ENCODE measurements at places on chromosomes 3 and 15. TPM values are rescaled to one million over a fixed set of nuclear protein-coding genes. Genes with fewer than 3 reads are reported as not detected.

- DNase-seq: peak; percentile 72
Observed at GRCh38 chr15:29097168-29097567, 172.5 kb downstream of the NSMCE3 start.

Gene ACTRT3
- 2.2 TPM for total RNA-seq

- no peak for DNase-seq
Observed at GRCh38 chr15:67381416-67382045, 126.9 kb downstream of the IQCH start.

Gene BRK1
- 125 TPM for total RNA-seq

DNA sequence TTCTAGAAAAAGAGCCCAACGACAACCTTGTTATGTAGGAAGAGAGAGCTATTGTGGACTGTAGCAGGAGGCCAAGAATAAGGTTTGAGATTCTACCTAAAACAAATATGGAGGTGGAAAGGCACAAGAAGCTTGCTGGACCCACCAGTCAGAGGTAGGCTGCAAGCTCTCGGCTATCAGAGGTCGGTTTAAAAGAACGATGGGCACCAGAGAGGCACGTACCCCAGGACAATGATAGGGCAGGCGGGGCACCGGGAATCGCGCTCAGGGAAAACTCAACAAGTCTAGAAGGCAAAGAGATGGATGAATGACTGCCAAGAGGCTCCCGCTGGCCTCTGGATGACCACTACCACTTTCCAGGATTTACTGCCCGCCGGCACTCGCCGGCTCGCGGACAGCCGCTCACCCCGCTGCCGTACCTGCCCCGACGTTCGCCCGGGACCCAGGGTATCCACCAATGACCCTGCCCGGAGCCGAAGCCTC, 1.1 kb downstream of the HDGFL3 start:
- DNase-seq: peak; percentile 78

- no peak for DNase-seq
Observed at GRCh38 chr3:183837894-183838293, 12.5 kb upstream of the MAP6D1 start.

DNA sequence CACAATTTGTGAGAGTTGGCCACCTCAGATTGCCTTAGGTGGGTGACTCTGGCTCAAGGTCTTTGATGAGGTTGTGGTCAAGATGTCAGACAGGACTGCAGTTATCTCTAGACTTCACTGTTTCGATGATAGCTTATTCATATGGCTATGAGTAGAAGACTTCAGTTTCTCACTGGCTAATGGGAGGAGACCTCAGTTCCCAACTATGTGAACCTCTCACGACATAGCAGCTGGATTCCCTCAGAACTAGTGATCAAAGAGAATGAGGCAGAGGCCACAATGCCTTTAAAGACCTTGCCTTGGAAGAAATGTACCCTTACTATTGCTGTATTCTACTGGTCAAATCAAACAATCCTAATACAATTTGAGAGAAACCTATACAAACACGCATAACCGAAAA, 607.5 kb upstream of the ROBO2 start:
- no peak for DNase-seq

Gene KLHL40
- total RNA-seq: not detected

GRCh38 chr15:69478259-69478781, 25.7 kb downstream of the RPLP1 start:
- no peak for DNase-seq

- DNase-seq: no peak
Observed at GRCh38 chr3:194352667-194353246, 1.6 kb upstream of the CPN2 start.

Gene C15orf62
- total RNA-seq: 0.28 TPM

DNA sequence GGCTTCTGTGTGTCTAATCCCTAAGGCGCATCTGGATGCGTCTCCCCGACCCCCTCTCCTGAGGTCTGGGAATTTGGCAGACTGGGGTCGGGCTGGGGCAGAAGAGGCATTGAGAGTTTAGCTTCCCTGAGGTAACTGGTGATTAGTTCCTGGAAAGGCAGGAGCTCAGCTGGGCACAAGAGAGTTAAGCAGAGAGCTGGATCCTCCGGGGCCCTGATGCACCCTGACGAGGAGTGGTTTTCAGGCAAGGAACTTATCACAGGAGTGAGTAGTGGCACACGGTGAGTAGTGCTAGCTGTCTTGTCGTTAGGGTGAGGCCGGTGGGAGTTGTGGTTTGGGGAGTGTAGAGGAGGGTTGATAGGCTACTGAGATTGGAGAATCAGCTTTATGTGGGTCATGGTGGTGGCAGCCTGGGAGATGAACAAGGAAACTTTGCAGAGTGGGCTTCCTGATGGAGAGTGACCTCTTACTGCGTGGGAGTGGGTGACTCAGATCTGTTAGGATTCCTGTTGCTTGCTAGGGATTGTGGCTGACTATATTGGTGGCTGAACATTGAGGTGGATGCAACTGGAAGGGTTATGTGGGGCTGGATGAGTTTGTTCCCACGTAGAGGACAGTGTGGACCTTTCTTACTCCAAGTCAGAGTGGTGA, 897 bp downstream of the RAD54L2 start:
- no peak for DNase-seq

DNA sequence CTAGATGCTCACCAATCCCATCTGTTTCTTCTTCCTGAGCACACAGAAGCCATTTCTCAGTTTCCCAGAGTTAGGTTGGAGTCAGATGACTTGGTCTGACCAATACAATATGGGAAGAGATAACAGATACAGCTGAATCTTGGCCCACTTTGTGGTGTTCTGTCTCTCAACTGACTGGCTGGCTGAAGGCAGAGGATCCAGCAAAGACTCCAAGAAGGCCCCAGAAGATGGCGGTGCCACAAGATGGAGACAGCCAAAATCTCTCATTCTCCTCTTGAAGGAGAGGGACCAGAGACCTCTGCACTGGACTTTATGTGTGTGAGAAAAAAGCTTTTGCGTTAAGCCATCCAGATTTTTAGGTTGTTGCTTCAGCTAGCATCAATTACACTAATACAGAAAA, 8.2 kb upstream of the OXSR1 start:
- no peak for DNase-seq

Gene ELL3
- 2.2 TPM for total RNA-seq

DNA sequence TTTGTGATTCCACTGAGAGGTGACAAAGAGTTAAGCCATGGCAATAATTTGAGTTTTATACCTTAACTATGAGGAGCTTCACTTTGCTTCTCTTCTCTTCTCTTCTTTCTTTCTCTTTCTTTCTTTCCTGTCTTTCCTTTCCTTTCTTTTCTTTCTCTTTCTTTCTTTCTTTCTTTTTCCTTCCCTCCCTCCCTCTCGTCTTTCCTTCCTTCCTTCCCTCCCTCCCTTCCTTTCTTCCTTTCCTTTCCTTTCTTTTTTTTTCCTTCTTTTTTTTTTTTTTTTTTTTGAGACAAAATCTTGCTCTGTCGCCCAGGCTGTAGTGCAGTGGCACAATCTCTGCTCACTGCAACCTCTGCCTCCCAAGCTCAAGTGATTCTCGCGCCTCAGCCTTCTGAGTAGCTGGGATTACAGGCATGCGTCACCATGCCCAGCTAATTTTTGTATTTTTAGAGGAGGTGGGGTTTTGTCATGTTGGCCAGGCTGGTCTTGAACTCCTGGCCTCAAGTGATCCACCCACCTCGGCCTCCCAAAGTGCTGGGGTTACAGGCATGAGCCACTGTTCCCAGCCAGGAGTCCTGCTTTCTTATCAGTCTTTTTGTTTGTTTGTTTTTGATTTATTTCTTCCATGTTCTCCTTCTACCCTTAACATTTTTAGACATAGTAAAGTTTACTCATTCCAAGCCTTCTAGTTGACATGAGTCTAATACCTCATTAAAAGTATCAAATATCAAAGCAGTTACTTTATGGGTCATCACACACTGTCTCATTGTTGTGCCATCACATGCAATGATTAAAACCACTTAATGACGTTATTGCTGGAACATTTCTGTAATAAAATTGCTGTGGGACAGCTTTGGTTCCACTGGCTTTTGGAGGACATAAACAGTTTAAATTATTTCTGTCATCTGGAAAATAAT, 29.9 kb downstream of the SLC49A4 start:
- DNase-seq: no peak

Gene DCLK3
- not detected for total RNA-seq

DNA sequence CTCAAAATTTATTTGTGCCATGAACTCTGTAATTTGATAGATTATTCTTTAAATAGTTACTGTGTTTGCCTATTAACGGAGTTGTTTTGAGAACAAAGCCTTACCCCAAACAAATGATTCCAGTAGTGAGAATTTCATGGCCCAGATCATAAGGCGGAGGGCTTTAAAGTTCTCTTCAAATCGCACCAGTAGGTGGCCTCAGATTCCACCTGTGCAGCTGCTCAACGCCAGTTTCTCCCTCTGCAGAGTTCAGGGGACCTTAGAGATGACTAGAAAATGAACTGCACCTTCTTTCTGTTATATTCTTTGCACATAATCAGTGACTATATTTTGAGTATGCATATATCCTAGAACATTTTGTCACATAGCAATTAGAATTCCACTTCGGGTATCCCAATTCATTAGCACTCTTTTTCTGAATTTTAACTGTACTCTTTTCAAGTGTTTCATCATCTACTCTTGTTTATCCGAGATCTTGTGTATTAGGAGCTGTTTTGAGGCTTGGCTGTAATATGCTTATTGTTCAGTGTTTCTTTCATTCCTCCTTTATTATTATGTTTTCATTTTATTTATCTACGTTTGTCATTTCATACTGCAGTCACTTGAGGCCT, 232.6 kb upstream of the CHRM5 start:
- no peak for DNase-seq

Gene IL12A
- not detected for total RNA-seq

GRCh38 chr3:85571835-85572234, 613.0 kb downstream of the CADM2 start:
- DNase-seq: no peak

Gene PRTG
- total RNA-seq: 1.0 TPM

DNA sequence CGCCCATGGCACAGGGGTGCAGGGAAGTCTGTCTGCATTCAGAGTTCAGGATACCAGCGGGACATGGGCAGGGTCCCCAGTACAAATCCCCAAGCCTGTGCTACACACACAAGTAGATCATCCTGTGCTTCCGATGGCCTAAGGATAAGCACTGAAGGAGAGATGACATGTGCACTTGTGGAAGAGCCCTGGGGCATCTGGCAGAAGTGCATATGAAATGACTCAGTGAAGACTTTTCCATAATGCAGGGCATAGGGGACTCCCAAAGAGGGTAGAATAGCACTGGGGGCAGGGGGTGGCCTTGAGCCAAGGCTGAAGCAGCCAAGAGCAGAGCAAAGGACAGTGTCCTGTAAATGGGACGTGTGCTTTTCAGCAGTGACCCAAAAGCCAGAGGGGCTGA, 22.9 kb downstream of the ADAMTS17 start:
- DNase-seq: no peak

- no peak for DNase-seq
Observed at GRCh38 chr3:23490459-23490858, 287.3 kb downstream of the UBE2E2 start.

DNA sequence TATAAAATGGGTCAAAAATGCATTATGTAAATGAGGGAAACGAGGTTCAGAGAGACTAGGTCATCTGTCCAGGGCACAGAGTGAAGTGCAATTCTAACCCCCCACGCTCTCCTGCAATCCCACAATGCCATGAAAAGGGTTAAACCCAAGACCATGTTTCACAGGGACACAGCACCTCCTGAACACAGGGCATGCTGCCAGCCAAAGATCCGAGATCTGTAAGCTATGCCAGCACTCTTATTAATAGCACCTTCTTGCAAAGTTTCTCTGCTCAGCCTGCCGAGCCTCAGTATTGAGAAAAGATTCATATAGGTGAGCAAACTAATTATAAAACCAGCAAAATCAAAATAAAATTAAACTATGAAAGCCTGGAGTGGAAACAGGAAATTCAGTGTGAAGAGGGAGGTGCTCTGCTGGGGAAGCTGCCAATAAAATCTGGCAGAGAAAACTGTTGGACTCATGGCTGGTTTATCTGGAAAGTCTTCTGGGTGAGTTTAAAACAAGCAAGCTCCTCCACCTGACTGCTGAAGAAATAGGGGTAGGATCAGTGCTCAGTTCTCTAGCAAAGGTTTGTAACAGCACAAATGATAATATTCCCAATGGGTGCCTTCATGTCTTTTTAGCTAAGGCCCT, 50.3 kb downstream of the LRIG1 start:
- DNase-seq: no peak

Gene CNTN4
- total RNA-seq: 66.5 TPM

DNA sequence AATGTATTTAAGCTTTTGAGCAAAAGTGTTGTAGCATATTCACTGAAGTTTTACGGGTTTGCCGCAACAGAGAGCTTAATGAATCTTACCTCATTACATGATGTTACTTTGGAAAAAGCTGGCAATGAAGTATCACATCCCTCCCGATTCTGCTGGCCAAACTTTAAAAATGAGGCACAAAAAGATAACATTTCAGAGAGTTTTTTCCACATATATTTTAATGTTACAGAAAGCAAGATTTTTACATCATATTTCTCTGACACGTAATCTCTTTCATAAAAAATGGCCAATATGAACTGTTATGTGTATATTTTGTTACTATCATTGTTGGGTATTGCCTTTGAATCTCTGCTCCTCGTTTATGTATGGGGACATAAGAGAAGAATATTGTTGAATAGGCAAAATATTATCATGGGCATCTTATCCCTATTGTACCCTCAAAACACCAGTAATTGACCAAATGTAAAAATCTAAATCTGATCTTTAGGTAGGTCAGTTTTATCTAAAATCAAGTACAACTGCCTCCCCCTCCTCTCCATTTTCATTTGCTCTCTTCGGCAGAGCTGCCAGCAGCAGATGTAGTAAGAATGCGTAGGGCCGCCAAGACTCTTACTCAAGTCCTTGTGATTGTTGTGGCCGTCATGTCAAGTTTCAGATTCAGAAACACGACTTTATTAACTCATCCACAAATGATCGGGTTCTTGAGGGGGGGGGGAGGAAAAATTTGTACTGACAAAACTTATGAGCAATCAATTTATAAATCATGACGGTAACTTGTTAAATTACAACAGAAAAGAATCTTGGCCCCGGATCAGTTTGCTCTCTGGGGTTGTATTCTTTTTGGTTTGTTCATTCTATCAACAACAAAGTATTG, 106.7 kb upstream of the THRB start:
- DNase-seq: no peak

DNA sequence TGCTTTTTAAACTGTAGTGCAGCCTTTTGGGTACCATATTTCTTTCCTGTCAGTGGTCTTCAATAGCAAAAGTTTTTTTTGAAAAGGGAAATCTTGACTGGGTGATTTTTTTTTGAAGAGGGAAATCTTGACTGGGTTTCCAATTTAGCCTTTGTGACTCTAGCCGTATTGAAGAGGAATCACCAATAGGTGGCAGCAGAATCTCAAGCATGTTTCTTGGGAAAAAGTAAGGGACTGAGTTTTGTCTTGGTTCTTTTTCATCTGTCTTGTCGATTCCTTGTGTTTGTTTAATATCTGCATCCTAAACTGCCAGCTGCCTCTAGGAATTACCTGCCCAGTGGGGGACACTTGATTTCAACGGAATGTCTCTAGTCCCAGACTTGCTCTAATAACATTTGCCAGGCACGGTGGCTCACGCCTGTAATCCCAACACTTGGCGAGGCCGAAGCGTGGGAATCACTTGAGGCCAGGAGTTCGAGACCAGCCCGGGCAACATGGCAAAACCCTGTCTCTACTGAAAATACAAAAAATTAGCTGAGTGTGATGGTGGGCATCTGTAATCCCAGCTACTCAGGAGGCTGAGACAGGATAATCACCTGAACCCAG, 89.2 kb downstream of the RBPMS2 start:
- no peak for DNase-seq
